Endothelial cell of coronary artery (primary cell): ENCODE measurements at places on chromosomes 11 and 22. TPM values are rescaled to one million over a fixed set of nuclear protein-coding genes. Genes with fewer than 3 reads are reported as not detected.

The EIF3F gene
- 235 and 288 TPM in 2 replicates for total RNA-seq

The SMTNL1 gene
- not detected in 2 replicates for total RNA-seq

The APOBEC3H gene
- total RNA-seq: not detected in 2 replicates

The KDM4E gene
- total RNA-seq: not detected in 2 replicates

The OR51L1 gene
- not detected in 2 replicates for total RNA-seq

The SCGB1A1 gene
- total RNA-seq: not detected in 2 replicates

The OR2AG2 gene
- 0.09 and 0.18 TPM in 2 replicates for total RNA-seq
